Ureter (tissue), 1 donor: ENCODE measurements at places on chromosomes 13 and 19. TPM values are rescaled to one million over a fixed set of nuclear protein-coding genes. Genes with fewer than 3 reads are reported as not detected.

Gene ITM2B
- 682 TPM for total RNA-seq

Gene NBEA
- 16.7 TPM for total RNA-seq

- DNase-seq, result peak; percentile 65
Observed at GRCh38 chr19:57708641-57709361, at the start of gene ZNF154. Gene ZNF154, minus strand, starts transcription at chr19:57709204. Its CDS starts 233 bp downstream, at chr19:57708971.

Gene INAFM1
- total RNA-seq, result 22.2 TPM

DNA sequence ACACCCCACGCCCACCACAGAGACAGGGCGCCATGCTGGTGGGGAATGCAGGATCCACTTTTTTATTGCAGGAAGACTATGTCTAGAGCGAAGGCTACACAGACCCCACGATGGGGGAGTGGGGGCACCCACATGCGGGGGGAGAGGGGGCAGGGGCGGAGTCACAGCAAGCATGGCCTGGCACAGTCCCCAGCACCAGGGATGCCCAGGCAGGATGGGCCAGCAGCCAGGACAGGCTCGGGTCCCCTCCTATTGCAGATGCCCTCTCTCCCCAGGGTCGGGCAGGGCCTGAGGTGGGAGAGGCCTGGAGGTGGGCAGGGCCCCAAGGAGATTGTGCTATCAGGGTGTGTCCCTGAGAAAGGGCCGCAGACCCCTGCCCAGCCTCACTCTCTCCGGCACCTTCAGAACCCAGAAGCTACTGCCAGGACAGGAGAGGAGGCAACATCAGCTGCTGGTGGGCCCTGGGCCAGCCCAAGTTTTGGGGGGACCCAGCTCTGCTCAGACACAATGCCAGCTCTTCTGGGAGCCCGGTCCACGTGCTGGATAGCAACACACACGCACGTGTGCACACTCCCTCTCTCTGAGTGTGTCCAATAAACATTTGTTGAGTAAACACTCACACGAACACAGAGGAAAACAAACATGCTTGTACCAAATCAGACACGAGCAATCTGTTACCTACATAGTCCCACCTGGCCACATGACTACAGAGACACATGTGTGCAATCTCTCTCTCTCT is 6.5 kb downstream of the DIRAS1 start:
- no peak for DNase-seq

GRCh38 chr19:47305309-47305751 is 4.3 kb upstream of the C5AR1 start:
- peak; percentile 62 for DNase-seq

Gene ZNF442
- 8.0 TPM for total RNA-seq

Gene ITGBL1
- 1.9 TPM for total RNA-seq

- no peak for DNase-seq
Observed at GRCh38 chr19:3586707-3587346, 1.5 kb downstream of the GIPC3 start.

DNA sequence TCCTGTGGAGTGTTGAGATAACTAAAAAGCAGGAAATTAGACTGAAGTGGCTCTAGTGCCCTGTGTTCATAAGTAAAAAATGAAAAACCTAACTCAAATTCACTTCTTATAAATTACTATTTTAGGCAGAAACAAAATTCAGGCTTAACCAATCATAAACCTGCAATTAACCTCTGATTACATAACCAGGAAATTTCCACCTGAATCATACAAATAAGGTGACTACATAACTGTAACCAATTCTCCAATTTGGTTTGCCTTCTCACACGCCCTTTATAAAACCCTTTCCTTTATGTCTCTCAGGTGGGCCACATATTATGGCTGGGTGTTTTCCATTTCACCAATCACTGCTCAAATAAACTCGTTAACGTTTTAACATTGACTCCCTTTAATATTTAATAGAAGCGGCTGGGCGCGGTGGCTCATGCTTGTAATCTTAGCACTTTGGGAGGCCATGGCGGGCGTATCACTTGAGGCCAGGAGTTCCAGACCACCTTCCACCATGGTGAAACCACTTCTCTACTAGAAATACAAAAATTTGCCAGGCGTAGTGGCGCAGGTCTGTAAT is 22.9 kb upstream of the ZNF724 start:
- no peak for DNase-seq

Gene IL4I1
- 1.9 TPM for total RNA-seq

DNA sequence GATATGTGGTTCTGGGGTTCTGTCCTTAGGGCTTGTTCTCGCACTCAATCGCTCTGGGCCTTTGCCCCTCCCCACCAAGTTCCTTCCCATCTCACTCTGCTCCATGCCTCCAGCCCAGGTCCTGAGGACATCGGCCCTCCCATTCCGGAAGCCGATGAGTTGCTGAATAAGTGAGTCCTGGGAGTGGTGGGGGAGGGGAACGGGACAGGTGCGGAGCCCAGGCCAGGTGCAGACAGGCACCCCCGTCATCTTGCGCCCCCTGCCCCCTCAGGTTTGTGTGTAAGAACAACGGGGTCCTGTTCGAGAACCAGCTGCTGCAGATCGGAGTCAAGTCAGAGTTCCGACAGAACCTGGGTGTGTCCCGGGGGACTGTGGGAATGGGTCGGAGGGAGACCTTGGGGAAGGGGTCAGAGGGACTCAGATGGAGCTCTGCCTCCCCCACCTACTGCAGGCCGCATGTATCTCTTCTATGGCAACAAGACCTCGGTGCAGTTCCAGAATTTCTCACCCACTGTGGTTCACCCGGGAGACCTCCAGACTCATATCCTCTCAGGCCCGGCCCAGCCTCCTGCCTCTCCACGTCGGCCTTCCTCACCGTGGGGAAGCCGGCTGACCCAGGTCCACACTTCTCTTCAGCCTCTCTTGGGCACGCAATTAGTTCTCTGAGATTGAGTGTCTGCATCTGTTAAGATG is 10.1 kb downstream of the FUZ start:
- DNase-seq, result no peak

Gene ACTMAP
- total RNA-seq, result 11.3 TPM

DNA sequence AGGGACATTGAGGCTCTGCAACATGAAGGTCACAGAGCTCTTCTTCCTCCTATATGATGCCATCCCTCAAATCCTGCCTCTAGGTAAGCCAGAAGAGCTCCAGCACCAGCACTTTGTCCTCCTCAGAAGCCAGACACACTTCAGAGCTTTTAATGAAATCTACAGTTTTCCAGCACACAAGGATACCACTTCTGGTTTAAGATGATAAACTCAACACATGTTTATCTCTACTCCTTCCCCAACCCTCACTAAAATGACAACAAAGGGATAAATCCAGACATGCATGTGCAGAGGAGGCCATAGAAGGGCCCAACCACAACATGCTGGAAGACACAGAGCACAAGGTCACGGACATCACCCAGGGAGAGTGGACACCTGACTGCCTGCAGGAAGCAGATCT is 195.3 kb downstream of the USP12 start:
- DNase-seq, result no peak

DNA sequence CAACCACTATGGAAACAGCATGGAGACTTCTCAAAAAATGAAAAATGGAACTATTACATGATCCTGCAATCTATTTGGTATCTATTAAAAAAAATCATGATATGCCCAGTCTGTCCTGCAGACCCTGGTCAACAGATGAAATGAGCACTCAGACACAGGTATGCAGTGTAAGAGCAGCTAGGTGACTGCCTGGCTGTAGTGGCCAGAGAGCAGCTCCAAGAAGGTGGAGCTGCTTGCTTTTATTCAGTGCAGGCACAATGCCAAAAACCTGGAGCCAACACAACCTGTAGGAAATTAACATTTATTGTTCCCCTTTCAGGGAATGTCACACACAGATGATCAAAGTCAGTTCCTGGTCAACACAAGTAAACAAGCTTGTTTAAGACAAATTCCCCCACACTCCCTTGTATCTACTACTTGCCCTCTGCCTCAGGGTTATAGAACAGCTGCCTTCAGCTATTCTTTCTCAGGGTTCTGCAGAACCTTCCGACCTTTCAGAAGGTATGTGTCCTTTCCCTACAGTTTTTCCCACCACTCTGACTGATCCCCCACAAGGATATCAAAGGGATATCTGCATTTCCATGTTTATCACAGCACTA is 933.7 kb upstream of the SLITRK5 start:
- no peak for DNase-seq

Gene MAG
- not detected for total RNA-seq

Gene C13orf46
- 7.5 TPM for total RNA-seq

DNA sequence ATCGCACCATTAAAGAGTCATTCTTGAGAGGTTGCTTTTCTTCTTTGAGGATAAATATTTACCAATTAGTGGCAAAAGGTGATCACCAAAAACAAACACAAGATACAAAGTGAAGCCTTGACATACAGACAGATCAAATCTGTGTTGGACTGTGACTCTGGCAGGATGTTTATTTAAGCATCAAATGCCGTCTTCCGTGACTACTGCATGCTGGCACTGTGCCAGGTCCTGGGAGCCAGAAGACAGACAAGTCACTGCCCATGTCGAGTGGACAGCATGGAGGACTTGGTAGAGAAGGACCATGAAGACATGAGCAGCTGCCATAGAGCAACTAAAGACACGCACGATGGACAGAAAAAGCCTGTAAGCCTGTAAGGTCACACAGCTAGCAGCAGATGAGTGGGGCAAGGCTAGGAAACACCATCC is 92.8 kb upstream of the FARP1 start:
- DNase-seq, result peak; percentile 51

DNA sequence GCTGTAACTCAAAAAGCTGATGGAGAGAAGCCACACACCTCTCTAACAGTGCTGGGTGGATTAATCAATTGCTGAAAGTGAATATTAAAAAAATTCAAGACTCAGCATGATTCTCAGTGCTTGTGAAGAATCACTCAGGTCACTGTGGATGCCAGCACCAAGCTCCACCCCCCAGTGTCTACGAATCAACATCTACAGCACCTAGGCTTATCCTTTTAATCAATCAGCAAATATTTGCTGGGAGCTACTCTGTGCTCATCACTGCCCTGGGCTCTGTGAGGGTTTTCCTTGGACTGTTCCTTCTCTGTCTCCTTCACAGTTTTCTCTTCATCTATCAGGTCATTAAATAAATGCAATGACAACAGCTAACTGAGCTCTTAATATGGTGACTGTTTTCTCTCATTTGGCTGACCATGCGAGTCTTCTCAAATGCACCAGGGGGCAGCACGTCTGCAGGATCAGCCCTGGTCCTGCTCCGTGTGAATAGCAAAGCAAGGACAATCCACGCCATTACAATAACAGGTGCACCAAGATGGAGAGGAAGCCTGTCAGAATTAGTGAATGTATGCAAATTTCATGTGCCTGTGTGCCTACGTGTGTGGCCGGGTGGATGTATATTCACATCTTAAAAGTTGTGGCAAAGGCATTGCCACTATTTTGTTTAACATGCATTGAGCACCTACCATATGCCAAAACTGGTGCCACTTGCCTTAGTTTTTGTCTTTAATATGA is 14.6 kb upstream of the C13orf42 start:
- no peak for DNase-seq

GRCh38 chr13:34391076-34391475 is 551.0 kb upstream of the NBEA start:
- DNase-seq, result no peak

DNA sequence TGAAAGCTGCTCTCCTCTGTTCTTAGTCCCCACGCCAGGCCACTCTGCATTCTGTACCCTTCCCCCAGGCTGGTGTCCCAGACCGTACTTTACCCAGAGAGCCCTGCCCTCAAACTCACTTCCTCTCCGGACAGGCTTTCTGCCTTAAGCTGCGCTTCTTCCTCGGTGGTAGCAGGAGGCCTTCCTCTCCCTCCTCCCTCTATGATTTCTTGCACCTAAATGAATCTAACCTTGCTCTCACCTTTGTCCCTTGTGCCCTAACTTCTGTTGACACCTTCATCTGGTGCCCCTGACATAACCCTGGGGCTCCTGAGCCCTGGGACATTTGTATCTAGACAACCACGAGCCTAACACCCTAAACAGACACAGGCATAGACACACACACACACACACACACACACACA is 29.6 kb upstream of the CEACAM21 start:
- DNase-seq, result no peak

Gene ELAVL1
- total RNA-seq, result 77.9 TPM

Gene ZNF625
- total RNA-seq, result 13.3 TPM

GRCh38 chr13:111403266-111403665 is 82.8 kb downstream of the TEX29 start:
- no peak for DNase-seq

Gene NUCB1
- total RNA-seq, result 232 TPM

GRCh38 chr13:33052506-33053280 is 36.5 kb downstream of the KL start:
- DNase-seq, result no peak

DNA sequence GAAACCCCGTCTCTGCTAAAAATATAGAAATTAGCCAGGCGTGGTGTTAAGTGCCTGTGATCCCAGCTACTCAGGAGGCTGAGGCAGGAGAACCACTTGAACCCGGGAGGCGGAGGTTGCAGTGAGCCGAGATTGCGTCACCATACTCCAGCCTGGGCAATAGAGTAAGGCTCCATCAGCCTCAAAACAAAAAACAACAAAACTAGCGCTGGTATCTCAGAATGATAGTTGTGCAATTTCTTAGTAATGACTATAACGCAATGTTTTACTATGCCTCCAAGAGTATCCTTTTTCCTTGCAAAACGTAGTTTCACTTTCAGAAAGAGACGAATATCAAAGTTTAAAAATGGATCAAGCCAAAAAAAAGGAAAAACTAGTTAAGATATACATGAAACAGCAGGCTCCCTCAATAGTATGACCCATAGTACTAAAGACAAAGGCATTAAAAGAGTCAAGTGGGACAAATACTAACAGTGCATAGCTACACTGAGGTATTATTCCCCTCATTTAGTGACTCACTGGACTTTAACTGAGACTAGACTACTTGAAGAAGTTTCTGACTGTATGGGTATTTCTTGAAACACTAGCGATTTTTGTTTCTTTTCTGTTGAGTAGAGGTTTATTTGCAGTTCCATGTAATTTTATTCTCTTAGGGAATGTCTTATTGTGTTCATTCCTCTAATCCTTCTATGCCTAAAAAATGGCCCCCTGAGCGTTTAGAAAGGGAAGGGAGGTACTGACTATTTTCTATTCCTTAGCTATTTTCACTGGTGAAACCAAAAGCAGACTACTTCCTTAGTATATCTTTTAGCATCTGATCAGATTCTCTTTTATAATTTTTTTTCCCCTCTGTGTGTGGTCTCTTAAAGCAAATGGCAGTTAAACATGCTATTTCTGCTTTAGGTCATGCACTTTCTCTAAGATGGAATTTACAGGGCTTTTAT is 10.4 kb upstream of the ITM2B start:
- no peak for DNase-seq

Gene SLC46A3
- total RNA-seq, result 12.6 TPM

- DNase-seq, result no peak
Observed at GRCh38 chr13:45847554-45848224, 3.9 kb downstream of the SIAH3 start.

Gene ZNF547
- total RNA-seq, result 4.5 TPM

- no peak for DNase-seq
Observed at GRCh38 chr19:3599776-3600187, 6.9 kb downstream of the TBXA2R start.

Gene MAMSTR
- total RNA-seq, result 2.2 TPM

Gene MCEMP1
- not detected for total RNA-seq

Gene KLHL1
- total RNA-seq, result not detected

DNA sequence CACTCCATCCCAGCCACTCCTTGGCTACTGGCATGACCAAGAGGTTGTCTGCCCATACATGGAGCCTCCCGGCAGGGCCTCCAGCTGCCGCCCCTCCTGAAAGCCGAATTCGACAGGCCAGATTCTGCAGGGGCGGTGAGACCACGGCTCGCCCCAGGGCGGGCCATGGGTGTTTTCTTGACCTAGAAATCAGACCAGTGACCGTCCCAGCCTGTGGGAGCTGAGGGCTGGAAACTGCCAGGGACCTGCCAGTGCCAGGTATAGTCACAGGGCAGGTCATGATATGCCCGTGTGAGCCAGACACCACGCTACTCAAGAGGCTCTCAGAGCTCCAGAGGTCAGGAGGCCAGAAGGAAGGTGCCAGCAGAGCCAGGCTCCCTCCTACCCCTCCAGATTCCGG is 16.8 kb downstream of the DAPK3 start:
- no peak for DNase-seq
